Stomach (tissue), 19 donors: ENCODE measurements at places on chromosomes 12 and 14. TPM values are rescaled to one million over a fixed set of nuclear protein-coding genes. Genes with fewer than 3 reads are reported as not detected.

NOVA1 gene
- 11.2 TPM for total RNA-seq

DNA sequence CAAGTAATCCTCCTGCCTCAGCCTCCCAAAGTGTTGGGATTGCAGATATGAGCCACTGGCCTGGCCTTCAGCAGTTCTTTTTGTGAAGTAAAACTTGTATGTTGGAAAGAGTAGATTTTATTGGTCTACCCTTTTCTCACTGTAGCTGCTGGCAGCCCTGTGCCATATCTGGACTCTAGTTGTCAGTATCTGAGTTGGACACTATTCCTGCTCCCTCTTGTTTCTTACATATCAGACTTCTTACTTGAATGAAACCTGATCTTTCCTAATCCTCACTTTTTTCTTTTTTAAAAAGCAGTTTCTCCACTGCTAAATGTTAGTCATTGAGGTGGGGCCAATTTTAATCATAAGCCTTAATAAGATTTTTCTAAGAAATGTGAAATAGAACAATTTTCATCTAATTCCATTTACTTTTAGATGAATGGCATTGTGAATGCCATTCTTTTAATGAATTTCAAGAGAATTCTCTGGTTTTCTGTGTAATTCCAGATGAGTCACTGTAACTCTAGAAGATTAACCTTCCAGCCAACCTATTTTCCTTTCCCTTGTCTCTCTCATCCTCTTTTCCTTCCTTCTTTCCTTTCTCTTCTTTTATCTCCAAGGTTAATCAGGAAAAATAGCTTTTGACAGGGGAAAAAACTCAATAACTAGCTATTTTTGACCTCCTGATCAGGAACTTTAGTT, 88.7 kb downstream of the APAF1 start:
- H3K36me3 ChIP-seq, result peaks cover 75% of the 10 kb centered on the region
- DNase-seq, result no peak
- no peak overlapping the region for H3K4me3 ChIP-seq
- H3K27me3 ChIP-seq, result no peaks in the 10 kb centered on the region
- no peaks in the 10 kb centered on the region for H3K4me1 ChIP-seq
- H3K27ac ChIP-seq, result no peak overlapping the region

DNA sequence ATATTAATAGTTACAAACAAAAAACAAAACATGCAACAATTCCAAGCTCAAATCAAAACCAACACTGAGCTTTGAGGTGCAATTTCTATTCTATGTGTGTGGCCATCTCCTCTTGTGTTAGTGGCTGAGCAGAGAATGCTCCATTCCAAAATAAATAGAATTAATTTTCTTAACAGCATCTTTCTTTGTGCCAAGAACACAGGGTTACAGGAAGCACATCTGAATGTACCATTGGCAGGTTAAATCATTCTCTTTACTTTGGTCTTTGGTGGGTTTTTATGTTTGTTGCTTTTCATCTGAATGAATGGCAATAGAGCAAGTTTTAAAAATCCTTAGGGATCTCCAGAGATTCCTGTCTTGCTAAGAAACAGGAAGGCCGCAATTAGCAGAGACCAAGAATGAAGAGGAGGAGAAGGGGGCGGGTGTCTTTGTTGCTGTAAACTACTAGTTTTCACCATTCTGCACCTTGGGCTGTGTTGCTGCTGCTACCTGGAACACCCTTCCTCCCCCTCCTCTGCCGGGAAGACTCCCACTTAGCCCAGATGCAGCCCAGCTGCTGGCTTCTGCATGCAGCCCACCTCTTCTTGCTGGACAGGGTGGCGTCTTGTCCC, 165.0 kb downstream of the RGS6 start:
- no peak overlapping the region for H3K4me3 ChIP-seq
- no peaks in the 10 kb centered on the region for H3K4me1 ChIP-seq
- peaks cover 5% of the 10 kb centered on the region for H3K27me3 ChIP-seq
- no peak overlapping the region for H3K27ac ChIP-seq

GRCh38 chr12:94149119-94149780, 873 bp downstream of the PLXNC1 start:
- H3K36me3 ChIP-seq, result no peaks in the 10 kb centered on the region
- DNase-seq, result peak; percentile 33
- H3K4me1 ChIP-seq, result peaks cover 33% of the 10 kb centered on the region
- peak overlapping the region; percentile 74 for H3K4me3 ChIP-seq

- H3K4me1 ChIP-seq, result no peaks in the 10 kb centered on the region
- no peak overlapping the region for H3K4me3 ChIP-seq
- no peaks in the 10 kb centered on the region for H3K27me3 ChIP-seq
These were observed 612.7 kb upstream of the ATP2B1 start for GRCh38 chr12:90321369-90321768.
